ENCODE measurements at places on chromosomes 6 and 20.

DNA sequence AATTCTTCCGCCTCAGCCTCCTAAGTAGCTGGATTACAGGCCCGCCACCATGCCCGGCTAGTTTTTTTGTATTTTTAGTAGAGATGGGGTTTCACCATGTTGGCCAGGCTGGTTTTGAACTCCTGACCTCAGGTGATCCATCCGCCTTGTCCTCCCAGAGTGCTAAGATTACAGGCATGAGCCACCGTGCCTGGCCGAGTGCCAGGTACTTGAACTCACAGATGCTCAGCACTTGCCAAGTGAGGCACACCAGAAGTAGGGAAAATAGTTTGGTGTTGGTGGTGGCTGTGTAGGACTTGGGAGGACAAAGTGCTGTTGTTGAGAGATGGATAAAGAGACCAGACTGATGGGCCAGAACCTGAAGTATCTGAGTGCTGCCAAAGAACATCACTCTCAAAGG is 40.0 kb upstream of the MBOAT1 start:
- DNase-seq, result no peak

- no peak for DNase-seq
These were observed 8.7 kb downstream of the SLC17A5 start for GRCh38 chr6:73644941-73645591.

DNA sequence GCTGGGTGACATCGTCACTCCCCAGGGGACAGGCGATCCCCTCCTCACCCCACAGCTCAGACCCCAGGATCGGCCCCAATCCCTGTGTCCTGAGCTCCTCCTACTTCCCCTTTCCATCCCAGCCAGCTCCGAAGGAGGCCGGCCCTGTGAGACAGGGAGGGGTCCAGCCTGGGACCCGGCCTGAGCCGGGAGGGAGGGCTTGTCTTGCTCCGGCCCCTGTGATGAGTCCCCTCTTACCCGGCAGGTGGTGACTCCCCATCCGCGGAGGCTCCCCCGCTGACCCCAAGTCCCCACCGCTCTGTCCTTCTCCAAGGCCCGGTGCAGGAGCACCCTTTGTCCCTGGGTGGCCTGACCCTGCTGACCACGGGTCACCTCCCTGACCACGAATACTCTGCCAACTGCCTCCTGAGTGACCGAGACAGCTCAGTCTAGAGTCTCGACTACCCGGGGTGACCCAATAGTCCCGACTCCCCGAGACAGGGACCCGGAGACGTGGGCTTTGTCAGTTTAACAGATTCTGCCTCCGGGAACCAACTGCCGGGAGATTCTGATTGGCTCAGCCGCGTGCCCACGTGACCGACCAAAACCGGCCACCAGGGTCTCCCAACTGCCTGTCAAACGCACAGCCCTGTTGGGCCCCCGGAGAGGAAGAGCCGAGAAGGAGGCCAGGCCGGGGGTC is 187.4 kb upstream of the PROKR2 start:
- DNase-seq, result no peak

GRCh38 chr6:168364793-168365421 is 45.3 kb upstream of the DACT2 start:
- no peak for DNase-seq

GRCh38 chr6:75300531-75300855 is 15.9 kb upstream of the TMEM30A start:
- no peak for DNase-seq

DNA sequence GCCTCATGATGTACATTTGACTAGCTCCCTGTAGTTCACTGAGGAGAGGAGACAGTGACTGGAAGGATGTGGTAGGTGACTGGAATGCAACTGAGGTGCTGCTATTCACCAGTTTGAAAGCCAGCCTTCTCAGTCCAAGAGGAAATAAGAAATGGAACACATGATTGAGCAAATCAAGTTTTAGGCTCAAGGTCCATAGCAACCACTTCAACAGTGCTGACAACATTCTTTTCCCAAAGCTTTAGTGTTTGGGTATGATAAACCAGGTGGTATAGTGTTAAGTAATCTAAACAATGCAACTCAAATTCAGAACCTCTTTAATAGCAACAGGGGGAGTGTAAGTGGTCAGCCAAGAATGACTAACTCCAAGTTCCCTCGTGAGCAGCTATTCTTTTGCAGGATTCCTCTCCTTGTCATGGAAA is 9.2 kb downstream of the ZHX3 start:
- DNase-seq, result no peak

GRCh38 chr20:46970937-46971630 is 76.4 kb downstream of the EYA2 start:
- DNase-seq, result no peak

- no peak for DNase-seq
These were observed 159.6 kb downstream of the MTHFD1L start for GRCh38 chr6:151025076-151025475.

- no peak for DNase-seq
These were observed 117.5 kb downstream of the GPX5 start for GRCh38 chr6:28643017-28643740.

DNA sequence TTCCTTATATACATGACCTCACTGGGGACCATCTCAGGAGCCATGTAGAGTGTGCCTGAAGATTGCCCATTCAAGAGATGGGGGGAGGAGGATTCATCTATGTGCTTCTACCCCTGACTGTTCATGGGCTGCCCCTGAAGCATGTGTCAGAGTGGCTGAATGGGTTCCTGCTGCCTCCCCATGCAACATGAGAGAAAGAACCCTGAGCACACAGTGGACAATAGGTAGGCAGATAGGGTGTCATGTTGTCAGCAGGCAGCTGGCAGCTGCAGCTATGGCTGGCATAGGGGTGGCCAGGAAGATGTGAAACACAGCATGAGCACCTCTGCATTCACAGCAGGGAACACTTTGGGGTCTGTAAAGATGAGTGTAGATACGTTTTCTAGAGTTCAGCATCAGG is 208.4 kb upstream of the CNR1 start:
- no peak for DNase-seq

DNA sequence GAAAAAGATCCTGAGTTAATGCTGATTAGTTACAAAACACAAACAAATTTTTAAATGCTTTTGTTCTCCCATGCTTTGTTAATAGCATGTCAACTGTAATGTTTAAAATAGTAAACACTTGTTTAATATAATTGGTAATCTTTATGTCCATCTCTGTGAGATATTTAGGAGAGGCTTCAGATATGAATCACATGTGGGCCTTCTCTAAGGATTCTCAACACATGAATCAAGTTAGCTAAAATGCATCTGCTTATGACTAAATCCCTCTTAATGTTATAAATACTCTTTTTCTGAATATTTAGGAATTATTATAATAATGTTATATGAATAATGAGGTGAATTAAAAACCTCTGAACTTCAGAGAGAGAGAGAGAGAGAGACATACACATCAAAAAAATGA is 345.9 kb upstream of the MANEA start:
- DNase-seq, result no peak

DNA sequence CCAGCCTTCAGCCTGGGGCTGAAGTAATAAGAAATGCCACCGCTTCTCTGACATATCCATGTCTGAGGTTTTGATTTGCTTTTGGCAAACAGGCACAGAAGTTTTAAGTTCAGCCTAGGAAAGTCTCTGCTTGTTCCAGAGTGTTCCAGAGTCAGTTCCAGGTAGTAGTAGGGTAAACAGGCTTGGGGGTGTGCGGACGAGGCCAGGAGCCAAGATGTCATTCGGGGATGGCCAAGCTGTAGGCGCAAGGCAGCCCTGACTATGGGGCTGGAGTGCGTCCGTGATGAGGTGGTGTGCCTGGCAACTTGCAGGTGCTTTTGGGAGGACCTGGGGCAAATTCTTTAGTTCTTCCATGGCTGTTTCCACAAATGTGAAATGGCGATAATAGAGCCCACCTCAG is 60.3 kb downstream of the IRF4 start:
- DNase-seq, result no peak

- DNase-seq, result no peak
These were observed 129.1 kb downstream of the PREX1 start for GRCh38 chr20:48698507-48699267.

DNA sequence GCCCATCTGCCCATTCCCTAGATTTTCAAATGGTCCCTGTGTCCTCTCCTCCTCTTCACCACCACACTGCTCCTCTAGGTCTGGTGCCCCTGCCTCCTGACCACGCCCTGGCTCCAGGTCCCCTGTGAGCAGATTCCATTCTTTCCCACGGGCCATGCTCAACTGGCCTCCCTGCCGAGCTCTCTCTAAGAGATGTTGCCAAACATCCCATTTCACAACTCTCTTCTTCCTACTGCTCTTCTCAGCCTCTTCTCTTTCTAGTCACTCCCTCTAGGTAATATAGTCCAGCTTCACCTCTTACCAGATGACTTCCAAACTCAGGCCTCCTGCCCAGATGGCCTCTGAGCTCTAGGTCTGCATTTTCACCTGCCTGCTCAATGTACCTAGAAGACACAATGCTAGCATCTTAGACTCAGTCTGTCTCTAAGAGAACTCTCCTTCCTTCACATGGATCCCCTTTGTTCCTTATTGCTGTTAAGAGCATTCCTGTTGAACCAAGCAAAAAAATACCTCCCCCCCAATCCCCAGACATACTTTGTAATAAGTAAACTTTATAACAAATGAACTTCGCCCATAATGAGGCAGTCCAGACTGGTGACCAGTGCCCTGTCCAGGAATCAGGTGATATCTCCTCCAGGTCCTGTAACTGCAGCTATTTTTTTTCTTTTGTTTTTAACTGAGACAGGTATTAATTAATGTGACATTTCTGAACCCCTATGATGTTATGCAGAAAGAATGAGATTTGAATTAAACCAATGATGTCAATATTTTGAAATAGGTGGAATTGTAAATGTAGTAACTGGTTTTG is 79.0 kb downstream of the LYRM4 start:
- DNase-seq, result no peak

GRCh38 chr20:16378712-16379370 is 194.4 kb downstream of the KIF16B start:
- no peak for DNase-seq
